ENCODE measurements at places on chromosomes 1 and 21.

DNA sequence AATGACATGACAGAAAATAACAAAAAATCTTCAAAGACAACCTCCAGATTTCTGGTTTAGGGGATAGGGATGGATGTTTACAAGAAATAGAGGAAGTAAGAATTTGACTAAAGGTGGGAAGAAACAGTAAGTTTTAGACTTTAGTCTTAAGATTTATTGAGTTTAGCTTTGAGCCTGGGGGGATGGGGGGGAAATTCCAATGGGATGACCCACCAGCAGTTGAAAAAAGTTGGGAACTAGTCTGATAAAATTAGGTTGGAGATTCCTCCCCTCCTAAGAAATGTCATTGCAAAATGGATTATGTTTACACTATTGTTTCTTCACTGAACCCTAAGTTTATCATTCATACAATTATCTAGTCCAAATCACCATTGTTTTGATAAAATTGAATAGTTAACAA lies 28.4 kb downstream of the WDR26 start:
- no peak for DNase-seq

- no peak for DNase-seq
Measured at GRCh38 chr1:154386643-154387352, 18.3 kb upstream of the IL6R start.

DNA sequence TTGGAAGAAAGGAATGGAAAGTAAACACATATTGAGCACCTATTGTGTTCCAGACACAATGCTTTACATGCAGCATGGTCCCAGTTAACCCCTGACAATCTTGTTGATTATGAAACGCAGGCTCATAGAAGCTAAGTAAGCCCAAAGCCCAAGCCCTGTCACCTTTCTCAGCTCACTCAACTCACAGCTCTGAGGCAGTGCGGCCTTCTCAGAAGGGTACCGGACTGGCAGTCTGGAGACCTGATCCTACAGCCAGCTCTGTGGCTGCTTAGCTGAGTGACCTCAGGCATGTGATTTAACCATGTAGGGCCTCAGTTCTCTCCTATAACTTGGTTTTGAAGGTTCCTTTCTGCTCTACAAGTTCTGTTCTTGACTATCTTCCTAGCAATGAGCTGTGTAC lies 464 bp upstream of the RNASEL start:
- DNase-seq: no peak

GRCh38 chr1:81517987-81518386 lies 282.7 kb upstream of the ADGRL2 start:
- DNase-seq: no peak

GRCh38 chr1:14499312-14500040 lies 99.0 kb upstream of the KAZN start:
- no peak for DNase-seq

DNA sequence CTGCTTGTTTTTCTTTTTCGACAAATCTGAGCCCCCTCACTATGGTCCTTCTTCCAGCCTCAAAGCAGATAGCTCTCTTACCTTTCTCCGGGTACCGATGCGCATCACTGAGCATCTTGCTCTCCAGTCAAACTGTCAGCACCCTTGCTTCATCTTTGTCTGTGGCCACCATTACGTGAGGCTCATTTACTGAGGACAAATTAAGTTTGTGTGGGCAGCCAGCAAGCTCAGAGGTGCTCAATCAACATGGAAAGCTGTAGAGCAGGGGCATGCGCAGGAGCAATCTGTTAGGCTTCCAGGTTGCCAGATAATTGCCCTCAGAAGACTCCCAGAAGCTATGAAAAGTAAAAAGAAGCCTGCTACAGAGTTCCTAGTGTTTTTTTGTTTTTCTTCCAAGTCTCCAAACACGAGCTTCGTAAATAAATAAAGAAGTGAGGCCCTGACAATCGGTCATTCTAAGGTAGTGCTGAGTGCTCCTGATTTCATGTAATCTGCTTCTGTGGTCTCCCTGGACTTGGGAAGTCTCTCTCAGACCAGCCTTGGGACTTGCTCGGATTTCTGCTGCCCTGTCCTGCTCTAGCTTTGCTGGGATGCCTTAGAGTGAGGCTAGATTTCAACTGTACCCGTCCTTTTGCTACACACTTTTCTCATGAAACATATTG lies 1.8 kb downstream of the C1orf53 start:
- no peak for DNase-seq

DNA sequence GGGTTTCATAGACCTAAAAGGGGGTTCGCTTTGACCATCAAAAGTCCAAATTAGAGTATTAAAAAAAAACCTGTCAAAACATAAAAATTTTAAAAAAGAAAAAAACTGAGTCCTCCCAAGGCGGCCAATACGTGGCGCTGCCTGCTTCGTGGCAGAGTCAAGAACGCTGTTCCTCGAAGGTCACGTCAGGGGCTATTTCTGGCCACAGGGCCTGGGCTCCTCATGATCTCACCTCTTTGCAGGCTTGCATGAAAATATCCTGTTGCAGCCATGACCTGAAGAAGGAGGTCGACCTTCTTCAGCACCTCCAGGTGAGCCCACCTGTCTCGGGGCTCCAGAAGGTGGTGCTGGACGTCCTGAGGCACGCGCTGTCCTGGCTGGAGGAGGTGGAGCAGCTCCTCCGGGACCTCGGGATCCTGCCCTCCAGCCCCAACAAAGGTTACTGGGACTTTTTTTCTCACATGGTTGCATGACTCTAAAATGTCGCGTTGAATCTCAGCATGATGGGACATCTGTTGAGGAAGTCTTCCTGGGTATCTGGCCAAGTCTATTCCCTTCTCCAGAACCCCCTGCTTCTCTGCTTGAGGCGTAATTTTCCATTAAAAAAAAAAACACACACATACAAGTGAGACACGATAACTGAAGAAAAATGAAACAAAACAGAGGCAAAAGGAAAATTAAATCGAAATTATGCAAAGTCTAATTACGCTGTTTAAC lies 80.4 kb upstream of the EFHD2 start:
- DNase-seq: no peak

DNA sequence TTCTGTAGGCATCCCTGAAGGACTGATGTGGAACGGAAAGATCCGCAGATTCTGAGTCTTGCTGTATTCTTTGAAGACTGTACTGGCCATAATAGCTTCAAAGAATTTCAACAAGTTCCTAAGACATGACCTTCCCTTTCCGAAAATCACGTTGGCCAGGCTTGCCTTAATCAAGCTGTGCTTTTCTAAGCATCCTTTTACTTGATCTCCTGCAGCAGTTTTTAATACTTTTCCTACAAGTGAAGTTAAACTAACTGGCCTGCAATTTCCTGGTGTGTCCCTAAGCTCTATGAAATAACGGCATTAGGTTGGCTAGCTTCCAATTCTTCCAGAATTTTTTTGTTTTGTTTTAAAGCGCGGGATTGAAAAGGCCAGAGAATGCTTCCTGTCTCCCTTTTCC lies 40.3 kb downstream of the SPAG17 start:
- no peak for DNase-seq

GRCh38 chr1:245750261-245750660 lies 595.5 kb downstream of the KIF26B start:
- no peak for DNase-seq

DNA sequence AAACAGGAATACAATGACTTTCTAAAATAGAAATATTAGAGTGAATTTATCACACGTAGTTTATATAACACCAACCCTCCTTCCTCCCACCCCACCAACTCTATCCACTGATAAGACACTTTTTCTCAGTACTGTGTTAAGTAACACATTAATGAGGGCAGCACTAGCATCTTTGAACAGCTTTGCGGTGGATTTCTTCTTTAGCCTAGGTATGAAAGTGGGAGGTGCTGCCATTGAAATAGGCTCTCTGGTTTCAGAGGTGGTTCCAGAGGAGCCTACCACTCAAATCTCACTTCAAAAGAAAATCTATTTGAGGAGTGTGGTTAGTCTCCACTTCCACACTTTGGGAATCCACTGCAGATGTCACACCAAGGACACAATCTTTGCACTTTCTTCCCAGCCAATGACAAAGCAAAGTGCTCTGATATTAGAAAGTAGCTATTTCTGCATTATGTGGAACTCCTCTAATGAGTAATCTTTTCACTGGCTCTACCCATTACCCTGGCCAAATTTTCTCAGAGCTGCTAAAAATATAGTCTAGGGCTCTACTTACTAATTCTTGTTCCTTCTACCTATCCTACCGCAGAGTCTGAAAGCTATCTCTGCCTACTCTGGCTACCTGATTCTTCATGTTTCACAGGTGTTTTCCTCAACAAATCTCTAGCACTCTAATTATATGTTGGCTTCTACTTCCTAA lies 1667.8 kb downstream of the MRPL39 start:
- no peak for DNase-seq

- DNase-seq: peak; percentile 90
Measured at GRCh38 chr1:182795563-182796228, 6.1 kb downstream of the NPL start.

- no peak for DNase-seq
Measured at GRCh38 chr1:77037038-77037437, 169.8 kb downstream of the ST6GALNAC5 start.

DNA sequence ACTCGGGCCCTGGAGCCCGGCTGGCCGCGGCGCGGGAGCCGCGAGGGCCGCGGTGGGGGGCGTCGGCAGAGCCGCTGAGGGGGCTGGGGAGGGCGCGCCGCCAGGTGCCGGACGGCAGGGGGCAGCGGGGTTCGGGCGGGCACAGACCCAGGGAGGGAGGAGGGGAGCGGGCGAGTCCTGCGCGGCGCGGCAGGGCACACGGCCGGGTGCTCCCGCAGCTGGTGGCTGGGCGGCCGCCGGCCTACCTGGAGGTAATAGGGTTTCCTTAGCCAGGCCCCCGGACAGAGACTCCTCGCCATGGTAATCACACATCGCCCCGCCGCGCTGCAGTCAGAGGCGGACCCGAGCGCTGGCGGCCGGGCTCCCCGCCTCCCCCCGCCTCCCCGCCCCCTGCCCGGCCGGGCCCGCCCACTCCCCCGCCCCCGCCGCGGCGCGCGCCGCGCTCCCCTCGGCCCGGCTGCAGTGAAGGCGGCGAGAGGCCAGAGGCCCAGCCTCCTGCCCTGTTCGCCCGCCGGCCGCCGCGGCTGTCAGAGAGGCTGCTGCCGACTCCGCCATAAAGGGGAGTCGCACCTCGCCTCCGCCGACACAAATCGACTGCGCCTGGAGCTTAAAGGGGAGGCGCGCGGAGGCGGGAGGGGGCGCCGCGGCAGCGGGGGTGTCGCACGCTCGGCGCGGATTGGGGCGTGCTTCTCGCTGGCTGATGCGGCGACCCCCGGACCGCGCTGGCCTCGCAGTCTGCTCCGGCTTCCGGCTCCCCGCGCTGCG lies at the start of gene DIPK1A:
TSS of gene DIPK1A (minus strand) at position 332 of the 765 bp plus-strand sequence. CDS start at position 299, 33 bp downstream.
- peak; percentile 69 for DNase-seq

DNA sequence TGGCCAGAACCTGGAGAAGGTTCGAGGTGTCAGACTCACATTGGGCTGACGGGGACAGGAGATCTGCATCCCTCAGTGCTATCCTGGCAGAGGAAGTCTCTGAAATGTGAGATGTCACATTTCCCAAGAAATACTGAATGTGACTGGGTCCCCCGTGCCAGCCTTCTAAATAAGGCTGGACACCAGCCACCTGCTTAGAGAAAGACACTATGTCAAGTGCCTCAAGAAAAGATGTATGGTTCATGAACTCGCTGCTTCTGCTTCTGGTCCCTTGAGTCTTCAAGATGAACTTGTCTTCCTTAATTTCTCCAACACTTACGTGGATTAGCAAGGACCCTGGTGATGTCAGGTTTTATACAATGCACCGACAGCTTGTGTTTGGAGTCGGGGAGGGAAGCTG lies 42.1 kb upstream of the FHAD1 start:
- DNase-seq: no peak

DNA sequence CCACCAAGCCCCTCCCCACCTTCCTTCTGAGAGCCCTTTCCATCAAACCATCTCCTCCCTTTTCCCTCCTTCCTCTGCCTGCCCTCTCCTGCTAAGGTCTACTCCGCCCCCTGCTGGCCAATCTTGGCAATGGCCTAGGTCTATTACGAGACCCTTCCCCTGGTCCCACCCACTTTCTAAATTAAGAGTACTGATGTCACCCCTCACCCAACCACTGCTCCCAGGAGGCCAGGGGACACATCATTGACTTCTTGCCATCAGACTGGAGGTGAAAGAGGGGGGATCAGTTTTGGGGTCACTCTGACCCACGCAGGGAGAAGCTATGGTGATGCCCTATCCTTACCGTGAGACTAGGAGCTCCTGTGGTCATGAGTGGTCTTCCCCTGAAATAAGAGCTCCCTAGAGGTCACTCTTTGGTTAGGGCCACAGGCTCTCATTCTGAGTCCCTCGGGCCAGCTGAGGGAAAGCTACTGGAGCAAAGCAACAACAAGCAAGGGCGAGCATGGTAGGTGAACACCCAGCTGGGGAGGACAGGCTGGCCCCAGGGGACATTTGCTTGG lies 34.6 kb upstream of the S100A7 start:
- peak; percentile 45 for DNase-seq

DNA sequence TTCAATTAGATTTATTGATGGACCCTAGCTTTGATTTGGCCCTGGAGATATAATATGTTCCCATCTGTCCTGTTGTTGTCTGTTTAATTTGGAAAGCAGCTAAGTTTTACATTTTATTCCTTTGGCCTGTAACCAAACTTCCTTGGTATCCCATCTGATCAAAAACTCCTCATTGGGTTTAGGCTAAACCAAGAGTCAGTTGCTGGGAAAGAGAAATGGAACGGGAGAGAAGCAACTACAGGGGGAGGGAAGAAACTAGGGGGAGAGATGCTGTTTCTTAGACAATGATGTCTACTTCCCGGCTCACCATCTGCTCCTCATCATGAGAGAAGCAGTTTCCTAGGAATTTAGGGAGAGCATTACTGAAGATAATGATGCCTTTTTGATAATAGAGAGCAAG lies 141.8 kb downstream of the SYT2 start:
- DNase-seq: no peak

GRCh38 chr21:44088401-44088780 lies 18.8 kb upstream of the PWP2 start:
- DNase-seq: no peak

DNA sequence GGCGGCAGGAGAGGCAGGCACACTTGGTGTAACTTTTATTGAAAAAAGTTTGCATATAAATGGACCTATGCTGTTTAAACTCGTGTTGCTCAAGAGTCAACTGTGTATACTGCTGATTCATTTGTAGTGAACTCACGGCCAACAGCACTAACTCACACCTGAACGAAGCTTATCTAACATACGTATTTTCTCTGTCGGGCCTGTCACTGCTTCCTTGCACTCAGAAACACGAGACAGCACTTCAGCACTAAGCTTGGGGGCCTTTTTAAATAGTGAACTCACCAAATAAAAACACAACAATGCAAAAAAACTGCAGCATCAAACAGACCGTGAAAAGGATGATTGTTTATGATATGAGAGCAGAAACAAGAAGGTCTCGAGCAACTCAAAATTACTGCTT lies 58.9 kb upstream of the NEK2 start:
- DNase-seq: no peak

- no peak for DNase-seq
Measured at GRCh38 chr1:8951231-8951630, 5.6 kb downstream of the CA6 start.

GRCh38 chr21:37026499-37026898 lies 20.0 kb downstream of the RIPPLY3 start:
- DNase-seq: no peak

DNA sequence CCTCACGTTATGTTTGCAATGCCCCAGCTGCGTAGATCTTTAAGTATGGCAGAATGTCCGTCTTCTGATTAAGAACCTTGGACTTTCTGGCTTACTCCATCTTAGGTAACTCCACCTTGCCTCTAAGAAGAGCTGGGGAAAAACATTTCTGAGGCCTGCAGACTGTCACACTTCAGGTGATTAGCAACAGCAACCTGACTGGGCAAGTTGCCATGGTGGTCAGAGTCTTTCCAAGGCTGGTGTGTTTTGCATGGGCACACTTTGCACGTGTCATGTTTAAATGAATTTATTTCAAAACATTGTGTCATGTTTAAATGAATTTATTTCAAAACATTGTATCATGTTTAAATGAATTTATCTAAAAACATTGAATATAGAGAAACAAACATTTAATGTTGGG lies 811 bp downstream of the KPRP start:
- DNase-seq: no peak

All from pons (tissue), 1 donor.